Dorsolateral prefrontal cortex (tissue), 122 donors: ENCODE measurements at places on chromosomes 6 and 20. TPM values are rescaled to one million over a fixed set of nuclear protein-coding genes. Genes with fewer than 3 reads are reported as not detected.

GRCh38 chr6:169424821-169425240 is 171.2 kb upstream of the THBS2 start:
- DNase-seq, result no peak

SLC22A16 gene
- not detected for total RNA-seq

E2F3 gene
- 10.0 TPM for total RNA-seq

GRCh38 chr20:38126146-38126921 is 38.7 kb downstream of the TGM2 start:
- no peak for DNase-seq

PNLDC1 gene
- 6.2 TPM for total RNA-seq

BCAS1 gene
- total RNA-seq, result 108 TPM

DNA sequence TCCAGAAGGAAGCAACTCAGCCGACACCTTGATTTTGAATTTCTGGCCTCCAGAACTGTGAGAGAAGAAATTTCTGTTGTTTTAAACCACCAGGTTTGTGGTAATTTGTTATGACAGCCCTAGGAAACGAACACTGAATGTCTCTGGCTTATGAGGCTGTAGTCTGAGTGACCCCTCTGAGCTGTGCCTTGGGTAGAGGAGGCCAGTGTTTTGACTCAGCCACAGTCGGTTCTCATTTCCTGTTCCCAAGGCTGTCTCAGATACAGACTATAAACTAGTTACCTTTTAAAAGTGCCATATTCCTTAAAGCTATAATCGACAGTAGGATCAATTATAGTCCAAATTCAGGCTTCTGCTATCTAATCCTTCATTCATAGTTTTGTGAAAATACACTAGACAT is 391.2 kb upstream of the MAP3K7 start:
- no peak for DNase-seq
